ENCODE measurements at places on chromosomes 2 and 18.

GRCh38 chr2:117536139-117536538, 278.4 kb upstream of the DDX18 start:
- peak; percentile 28 for DNase-seq

GRCh38 chr2:64629329-64629781, 24.4 kb downstream of the SERTAD2 start:
- DNase-seq = no peak

DNA sequence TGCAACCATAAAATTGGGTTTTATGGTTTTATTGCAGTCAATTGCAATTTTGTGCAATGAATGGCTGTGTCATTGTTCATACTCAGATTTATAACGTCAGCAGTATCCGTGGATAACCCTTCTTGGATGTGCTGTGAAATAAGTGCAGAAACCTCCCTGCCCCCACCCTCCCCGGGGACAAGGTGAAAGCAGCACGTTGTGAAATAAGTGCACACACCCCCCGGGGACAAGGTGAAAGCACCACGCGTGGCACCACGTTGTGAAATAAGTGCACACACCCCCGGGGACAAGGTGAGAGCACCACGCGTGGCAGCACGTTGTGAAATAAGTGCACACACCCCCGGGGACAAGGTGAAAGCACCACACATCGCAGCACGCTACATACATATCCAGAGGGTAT, 93.6 kb upstream of the NFATC1 start:
- DNase-seq = no peak

- no peak for DNase-seq
Measured at GRCh38 chr2:27074738-27075565, 3.5 kb upstream of the EMILIN1 start.

GRCh38 chr2:219175928-219176817, 552 bp downstream of the CNPPD1 start:
- peak; percentile 64 for DNase-seq

- DNase-seq = no peak
Measured at GRCh38 chr2:224498991-224499390, 86.2 kb downstream of the CUL3 start.

DNA sequence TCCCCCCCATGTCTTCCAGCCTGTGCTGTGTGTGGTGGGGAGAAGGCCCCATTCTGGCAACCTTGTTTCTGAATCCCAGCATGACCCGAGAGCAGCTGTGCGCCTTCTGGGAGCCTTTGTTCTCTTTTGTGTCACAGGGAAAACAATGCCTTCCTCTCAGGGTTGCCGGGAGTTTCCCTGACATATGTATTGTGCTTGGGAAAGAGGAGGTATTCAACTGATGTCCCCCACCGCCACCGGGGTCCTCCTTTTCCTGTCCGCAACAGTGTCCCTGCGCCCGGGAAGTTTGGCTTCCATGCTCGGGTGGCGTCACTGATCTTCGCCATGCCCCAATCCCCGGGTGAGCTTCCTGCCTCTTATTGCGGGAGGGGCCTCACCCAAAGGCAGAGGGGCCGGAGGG, 77.5 kb upstream of the ASB18 start:
- DNase-seq = no peak

GRCh38 chr2:99158599-99158998, 3.8 kb downstream of the LIPT1 start:
- no peak for DNase-seq

DNA sequence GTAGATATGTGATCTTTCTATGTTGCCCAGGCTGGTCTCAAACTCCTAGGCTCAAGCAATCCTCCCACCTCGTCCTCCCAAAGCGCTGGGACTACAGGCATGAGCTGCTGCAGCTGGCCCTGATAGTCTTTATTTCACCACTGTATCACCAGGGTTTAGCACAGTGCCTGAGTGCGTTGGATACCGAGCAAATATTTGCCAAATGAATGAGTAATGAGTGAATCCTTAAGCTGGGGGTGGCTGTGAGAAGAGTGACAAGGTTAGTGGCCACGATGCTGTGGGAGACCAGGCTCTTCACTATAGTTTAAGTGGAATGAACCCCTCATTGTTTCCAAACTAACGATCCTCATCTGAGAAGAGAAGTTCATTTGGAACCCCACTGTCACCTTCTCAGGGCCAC, 60.8 kb upstream of the FAM136A start:
- DNase-seq = no peak

- DNase-seq = no peak
Measured at GRCh38 chr2:227390468-227391256, 2.9 kb upstream of the SCYGR1 start.

GRCh38 chr2:26246818-26247217, 2.1 kb downstream of the HADHB start:
- DNase-seq = no peak

- no peak for DNase-seq
Measured at GRCh38 chr2:206080927-206081326, 5.0 kb downstream of the INO80D start.

- DNase-seq = no peak
Measured at GRCh38 chr2:212037062-212037461, 501.5 kb downstream of the ERBB4 start.

GRCh38 chr2:47636596-47637264, 146.2 kb upstream of the MSH6 start:
- no peak for DNase-seq

DNA sequence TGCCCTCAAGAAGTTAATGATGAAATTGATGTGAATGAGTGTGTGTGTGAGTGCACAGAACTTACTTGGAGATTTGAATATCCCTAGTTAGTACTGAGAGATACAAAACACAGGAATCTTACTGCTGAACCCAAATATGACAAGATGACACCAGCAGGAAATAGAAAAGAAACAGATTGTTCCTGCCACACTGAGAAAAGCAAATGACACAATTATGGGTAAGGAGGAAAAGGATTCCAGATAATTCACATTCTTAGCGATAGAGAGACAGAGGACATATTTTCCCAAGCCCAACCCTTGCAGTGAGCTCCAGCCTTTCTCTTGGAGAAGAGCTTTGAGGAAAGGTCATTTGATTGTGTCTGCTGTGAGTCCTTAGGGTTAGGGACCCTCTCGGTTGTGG, 105.7 kb upstream of the SMIM21 start:
- no peak for DNase-seq

DNA sequence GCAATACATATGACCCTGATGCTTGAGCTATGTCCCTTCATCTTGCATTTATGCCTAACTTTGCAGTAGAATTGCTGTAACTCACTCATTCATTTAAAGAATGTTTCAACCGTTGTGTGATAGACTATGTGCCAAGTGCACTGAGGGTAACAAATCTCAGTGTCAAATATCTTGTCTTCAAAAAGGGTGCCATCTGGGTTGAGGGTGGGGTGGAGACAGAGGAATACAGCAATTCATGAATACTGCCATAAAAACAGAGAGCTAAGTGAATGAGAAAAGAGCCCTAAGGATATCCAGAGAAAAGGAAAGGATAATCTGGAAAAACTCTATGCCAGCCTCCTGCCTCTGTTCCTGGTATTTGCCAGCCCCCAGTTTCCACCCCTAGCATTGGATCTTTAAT, 1534.4 kb upstream of the PIK3C3 start:
- DNase-seq = no peak

GRCh38 chr2:149329489-149330126, 779 bp upstream of the LYPD6 start:
- peak; percentile 70 for DNase-seq

- no peak for DNase-seq
Measured at GRCh38 chr2:179044500-179044899, 5.4 kb downstream of the CCDC141 start.

GRCh38 chr2:218021536-218022071, 18.8 kb upstream of the TNS1 start:
- DNase-seq = peak; percentile 10

DNA sequence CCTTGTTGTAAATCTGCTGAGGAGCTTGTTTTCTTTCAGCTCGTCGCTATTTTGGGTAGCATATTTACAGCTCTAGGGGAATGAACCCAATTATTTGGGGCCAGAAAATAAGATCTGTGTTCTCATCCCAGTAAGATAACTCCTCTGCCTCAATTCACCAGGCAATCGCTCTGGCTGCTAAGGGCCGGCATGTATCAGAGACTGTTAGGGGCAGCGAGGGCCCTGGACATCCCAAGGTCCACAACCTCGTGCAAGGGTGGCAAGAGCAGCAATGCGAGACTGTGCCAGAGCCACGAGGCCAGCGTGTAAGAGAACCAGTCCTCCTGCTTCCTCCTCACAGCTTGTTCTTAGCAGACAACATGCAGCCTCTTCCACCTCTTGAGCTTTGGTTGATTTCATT, 66.1 kb downstream of the DDX1 start:
- DNase-seq = no peak

- DNase-seq = peak; percentile 30
Measured at GRCh38 chr2:219058541-219059374, 2.0 kb downstream of the IHH start.

DNA sequence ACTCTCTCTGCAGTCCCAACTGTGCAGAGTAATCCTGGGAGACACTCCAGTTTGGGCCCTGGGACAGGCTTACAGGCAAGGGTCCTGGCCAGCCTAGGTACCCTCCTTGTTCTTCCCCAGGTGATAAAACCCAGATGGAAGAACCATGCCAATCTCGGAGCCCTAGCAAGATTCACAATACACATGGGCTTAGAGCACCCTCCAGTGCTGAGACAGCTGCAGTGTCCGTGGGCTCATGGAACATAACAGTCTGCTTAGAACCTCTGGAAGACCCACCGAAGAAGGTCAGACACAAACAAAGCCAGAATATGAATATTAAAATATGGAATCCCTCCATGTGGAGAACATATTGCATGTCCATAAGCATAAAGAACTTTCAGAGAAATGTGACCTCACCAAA, 568.1 kb downstream of the KCNJ3 start:
- DNase-seq = peak; percentile 22

GRCh38 chr2:189274361-189274760, 94.8 kb upstream of the COL5A2 start:
- no peak for DNase-seq

- no peak for DNase-seq
Measured at GRCh38 chr2:30666266-30666874, 140.9 kb downstream of the CAPN13 start.

- no peak for DNase-seq
Measured at GRCh38 chr2:128510701-128511397, 192.2 kb upstream of the HS6ST1 start.

GRCh38 chr2:105615305-105615704, 129.4 kb upstream of the NCK2 start:
- no peak for DNase-seq

GRCh38 chr2:168490015-168490874, 34.2 kb downstream of the CERS6 start:
- DNase-seq = no peak

DNA sequence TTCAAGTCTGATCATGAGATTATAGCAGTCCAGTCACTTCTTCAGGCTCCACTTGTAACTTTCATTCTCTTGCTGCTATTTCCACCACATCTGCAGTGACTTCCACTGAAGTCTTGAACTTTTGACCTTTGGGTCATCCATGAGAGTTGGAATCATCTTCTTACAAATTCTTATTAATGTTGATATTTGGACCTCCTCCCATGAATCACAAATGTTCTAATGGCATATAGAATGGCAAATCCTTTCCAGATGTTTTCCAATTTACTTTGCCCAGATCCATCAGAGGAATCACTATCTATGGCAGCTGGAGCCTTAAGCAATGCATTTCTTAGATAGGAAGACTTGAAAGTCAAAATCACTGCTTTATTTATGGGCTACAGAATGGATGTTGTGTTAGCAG, 159.4 kb downstream of the LTBP1 start:
- no peak for DNase-seq

DNA sequence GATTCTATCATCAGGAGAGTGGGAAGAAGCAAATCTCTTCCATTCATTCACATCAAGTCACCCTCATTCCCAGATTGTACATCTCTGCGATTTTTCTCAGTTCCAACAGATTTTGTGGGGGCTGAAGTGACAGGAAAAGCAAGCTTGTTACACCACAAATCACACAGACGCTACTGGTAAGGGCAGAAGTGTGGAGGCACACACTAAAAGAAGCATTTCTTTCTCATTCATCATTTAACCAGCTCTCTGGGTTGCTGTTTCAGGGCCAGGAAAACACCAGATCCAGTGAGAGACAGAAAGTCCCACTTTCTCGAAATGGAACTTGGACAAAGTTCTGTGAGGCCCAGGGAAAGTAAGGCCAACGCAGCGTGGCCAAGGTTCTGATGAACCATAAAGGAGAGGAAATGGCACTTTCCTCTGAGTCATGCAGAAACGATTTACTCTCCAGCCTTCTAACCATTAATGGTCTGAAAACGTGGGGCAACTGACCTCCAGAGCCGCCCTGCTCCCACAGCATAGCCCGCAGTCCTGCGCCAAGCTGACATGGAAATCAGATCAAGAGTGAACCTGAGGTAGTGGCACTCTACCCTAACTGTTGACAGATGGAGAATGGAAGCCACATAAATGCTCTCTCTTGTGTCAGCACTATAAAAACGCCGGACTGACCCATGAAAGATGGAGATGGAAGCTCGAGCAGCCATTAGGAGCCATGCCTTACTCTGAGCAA, 191.0 kb downstream of the C1D start:
- DNase-seq = no peak

GRCh38 chr2:25401307-25402026, 59.7 kb upstream of the DNMT3A start:
- no peak for DNase-seq

DNA sequence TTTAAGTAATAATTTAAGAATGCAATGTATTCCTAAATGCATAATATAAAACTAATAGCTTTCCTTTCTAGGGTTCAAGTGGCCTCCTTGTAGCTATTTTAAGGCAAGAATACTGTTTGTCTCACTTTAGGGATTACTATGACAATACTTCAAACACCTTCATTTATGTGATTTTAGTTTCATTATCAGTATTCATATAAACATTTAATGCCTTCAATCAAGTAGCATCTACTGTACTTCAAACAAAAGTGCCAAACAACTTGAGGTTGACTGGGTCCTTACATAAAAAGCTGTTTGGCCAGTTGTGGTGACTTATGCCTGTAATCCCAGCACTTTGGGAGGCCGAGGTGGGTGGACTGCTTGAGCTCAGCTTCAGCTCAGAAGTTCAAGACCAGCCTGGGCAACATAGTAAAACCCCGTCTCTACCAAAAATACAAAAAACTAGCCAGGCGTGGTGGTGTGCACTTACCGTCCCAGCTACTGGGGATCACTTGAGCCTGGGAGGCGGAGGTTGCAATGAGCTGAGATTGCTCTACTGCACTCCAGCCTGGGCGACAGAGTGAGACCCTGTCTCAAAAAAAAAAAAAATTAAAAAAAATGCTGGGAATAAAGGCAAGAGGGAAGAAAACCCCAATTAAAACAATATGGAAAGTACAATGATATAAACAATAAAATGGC, 9.3 kb downstream of the MEX3C start:
- DNase-seq = no peak

DNA sequence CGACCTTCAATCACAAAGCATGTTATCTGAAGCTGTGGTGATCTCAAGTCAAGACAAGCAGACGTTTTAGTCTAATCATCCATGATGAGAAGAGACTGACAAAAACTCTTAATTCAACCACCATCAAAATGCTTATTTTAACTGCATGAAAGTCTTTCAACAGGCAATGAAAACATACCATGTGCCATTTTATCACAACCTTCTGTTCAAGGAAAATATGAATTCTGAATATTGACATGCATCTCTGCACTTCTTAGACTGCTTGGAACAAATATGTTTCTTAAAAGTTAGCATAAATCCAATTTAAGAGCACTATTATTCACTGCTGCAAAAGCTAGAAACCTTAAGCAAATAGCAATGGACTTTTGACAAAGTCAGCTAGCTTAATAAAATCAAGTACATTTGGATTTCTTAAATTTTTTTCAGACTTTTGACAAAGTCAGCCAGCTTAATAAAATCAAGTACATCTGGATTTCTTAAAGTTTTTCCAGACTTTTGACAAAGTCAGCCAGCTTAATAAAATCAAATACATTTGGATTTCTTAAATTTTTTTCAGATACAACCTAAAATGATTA, 70.9 kb downstream of the OLA1 start:
- DNase-seq = no peak

- DNase-seq = no peak
Measured at GRCh38 chr2:205643391-205643885, 38.9 kb upstream of the NRP2 start.
